ENCODE measurements at places on chromosomes 1 and 21. TPM values are rescaled to one million over a fixed set of nuclear protein-coding genes. Genes with fewer than 3 reads are reported as not detected.

The MYBPH gene
- total RNA-seq = not detected

The TMEM240 gene
- 3.9 TPM for total RNA-seq

The CNR2 gene
- total RNA-seq = not detected

The DNM3 gene
- total RNA-seq = 12.4 TPM

The ICOSLG gene
- total RNA-seq = 11.6 TPM

The AMY1A gene
- total RNA-seq = 5.8 TPM

The SAMD13 gene
- total RNA-seq = 2.2 TPM

The KDF1 gene
- total RNA-seq = 8.1 TPM

The KCNE2 gene
- total RNA-seq = not detected

The PSMB2 gene
- total RNA-seq = 44.9 TPM

The CNTN2 gene
- not detected for total RNA-seq

The ADAMTS5 gene
- total RNA-seq = 5.6 TPM

The NUCKS1 gene
- 111 TPM for total RNA-seq

GRCh38 chr1:172002725-172003345 is 161.5 kb downstream of the DNM3 start:
- DNase-seq = no peak

DNA sequence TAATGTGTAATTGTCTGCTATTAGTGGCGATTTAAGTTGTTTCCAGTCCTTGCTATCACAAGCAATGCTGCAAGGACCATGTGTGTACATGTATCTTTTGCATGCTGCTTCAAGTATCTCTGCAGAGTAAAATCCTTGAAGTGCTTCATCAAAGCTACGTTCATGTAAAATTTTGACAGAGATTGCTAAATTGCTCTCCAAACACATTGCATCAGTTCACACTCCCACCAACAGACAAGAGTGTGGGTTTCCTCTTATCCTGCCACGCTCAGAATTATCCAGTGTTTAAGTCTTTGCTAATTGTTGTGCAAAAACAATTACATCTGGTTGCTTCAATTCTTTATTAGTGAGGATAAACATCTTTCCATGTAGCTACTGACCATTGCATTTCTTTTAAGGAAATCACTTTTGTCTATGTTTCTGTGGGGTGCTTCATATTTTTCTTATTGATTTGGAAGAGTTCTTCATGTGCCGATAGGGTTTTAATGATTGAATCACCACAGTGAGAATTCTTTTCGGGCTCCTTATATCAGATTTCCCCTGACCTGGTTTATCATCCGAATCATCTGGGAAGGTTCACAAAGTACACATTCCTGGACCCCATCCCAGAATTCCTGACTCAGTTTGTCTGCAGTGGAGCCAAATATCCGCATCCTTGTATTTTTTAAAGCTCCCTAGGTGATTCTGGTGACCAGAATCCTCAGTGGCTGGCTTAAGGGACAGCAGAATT is 56.3 kb upstream of the GALNT2 start:
- no peak for DNase-seq

DNA sequence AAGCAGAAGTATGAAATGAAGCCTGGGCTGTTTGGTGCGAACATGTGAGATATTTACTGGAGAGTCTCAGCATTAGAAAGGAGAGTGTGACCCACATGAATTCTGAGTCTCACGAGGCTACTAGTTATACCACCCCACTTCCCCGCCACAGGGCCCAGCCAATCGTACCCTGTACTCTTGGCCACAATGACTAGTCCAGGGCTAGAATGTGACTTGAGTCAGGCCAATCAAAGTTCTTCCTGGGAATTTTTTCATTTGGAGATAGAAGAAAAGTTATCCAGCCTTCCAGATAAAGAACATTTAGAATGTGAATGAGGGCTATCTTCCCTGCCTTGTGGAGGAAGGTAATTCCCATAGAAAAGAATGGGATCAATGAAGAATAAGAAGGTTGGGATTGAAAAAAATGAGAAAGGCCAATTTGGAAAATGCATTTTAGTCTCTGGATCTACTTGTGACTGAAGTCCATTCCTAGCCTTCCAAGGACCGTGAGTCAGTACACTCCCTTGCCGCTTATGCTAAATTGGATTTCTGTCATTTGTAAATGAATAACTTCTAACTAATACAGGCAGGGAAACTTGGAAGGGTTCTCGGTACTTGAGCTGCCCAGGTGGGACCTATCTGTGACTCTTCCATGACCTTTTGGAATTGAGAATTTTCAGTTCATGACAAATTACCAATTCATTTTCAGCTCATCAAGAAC is 12.3 kb upstream of the RIMKLA start:
- DNase-seq = no peak

GRCh38 chr1:10253755-10254154 is 43.4 kb downstream of the KIF1B start:
- DNase-seq = no peak

DNA sequence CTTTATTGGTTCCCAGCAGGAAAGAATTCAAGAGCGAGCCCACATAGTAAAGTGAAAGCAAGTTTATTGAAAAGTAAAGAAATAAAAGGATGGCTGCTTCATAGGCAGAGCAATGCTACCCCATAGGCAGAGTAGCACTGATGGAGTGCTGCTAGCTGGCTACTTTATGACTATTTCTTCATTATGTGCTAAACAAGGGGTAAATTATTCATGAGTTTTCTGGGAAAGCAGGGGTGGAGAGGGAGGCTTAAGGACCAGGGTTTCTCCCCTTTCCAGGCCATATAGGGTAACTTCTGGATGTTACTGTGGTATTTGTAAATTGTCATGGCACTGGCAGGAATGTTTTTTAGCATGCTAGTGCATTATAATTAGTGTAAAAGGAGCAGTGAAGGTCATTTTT is 1271.4 kb downstream of the KCNT2 start:
- DNase-seq = no peak

DNA sequence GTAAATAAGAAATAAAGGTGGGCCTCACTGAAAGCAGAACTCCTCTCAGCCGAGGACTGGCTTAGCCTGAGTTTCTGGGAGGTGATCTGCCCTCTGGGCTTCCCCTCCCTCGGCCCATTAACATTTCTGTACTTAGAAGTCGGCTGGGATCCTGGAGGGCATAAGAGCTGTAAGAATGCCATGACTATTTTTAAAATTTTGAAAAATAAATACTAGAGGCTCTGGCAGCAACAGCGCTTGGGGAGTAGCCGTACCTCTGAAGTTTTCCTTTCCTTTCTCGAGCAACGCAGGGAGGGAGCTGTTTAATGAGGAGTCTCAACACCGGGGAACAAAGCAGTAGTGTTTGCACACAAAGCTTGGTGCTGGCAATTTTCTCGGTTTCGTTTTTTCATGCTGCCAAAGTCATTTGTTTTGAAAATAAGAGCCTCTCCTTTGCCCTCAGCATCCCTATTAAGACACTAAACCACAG is 498.7 kb downstream of the SMYD3 start:
- no peak for DNase-seq

- no peak for DNase-seq
Measured at GRCh38 chr1:4045397-4046010, 145.4 kb upstream of the C1orf174 start.

- no peak for DNase-seq
Measured at GRCh38 chr1:184419350-184420161, 32.7 kb downstream of the C1orf21 start.

- no peak for DNase-seq
Measured at GRCh38 chr1:221309723-221310122, 430.5 kb downstream of the HLX start.

DNA sequence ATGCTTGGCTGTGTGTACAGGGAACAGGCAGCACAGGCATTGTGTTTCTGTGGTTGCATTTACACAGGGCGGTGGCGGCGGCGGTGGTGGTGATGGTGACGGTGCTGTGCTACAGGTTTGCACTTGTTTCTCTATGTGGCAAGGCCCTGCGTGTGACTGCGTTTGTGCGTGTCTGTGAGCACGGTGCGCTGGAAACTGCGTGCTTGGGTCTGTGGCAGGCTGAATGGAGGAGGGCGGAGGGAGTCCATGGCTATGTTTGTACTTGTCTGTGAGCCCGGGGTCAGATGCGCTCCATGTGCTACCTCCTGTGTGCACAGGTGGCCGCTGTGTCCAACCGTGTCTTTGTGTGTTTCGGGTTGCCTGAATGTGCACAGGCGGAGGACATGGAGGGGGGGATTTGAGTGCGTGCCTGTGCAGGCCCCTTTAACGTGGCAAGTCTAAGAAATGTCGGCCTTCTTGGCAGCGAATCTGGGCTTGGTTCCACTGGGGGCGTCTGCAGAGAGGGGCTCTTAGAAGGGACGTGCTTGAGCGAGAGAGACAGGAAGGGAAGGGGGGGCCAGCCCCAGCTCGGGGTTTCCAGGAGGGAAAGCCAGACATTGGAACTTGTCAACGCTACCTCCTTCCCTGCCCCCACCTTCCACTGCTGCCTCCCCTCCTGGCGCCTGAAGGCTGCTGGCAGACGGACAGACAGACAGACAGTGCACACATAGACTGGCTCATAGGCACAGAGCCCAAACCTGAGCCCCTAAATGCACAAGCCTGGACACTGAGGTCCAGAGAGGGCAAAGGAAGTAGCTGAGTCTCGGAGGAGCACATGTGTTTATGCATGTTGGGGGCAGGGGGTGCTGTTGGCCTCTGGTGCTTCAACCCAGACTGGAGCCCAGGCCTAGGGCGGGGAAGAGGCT is 32.7 kb upstream of the WASF2 start:
- DNase-seq = peak; percentile 70

DNA sequence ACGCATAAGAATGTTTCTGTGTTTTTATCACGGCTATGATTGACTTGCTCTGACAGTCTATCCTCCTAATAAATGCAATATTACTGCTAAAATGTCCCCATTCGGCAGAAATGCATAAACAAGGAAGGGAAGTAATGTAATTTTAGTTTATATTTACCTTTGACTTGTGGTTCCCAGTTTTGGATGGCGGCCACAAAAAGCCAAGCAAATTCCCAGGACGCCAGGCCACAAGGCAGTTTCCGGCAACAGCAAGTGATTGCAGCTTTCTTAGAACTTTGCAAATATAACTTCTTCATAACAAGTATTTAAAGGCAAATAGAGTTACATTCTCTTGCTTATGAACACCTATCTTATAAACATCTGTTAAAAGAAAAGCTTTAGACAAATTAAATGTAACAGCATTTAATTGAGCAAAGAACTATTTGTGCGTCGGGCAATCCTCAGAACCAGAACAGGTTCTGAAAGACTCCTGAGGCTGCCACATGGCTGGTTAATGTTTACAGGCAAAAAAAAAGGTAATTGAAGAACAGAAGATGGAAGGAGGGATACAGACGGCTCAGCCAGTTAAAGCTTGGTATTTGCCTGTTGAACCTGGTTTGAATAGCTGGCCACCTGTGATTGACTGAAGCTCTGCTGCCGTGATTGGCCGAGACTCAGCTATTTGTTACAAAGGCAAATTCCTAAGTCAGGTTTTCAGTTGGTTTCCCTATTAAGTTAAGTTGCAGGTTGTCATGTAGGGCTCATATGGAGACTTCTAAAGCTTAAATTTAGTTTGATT is 80.8 kb downstream of the C21orf91 start:
- DNase-seq = no peak

DNA sequence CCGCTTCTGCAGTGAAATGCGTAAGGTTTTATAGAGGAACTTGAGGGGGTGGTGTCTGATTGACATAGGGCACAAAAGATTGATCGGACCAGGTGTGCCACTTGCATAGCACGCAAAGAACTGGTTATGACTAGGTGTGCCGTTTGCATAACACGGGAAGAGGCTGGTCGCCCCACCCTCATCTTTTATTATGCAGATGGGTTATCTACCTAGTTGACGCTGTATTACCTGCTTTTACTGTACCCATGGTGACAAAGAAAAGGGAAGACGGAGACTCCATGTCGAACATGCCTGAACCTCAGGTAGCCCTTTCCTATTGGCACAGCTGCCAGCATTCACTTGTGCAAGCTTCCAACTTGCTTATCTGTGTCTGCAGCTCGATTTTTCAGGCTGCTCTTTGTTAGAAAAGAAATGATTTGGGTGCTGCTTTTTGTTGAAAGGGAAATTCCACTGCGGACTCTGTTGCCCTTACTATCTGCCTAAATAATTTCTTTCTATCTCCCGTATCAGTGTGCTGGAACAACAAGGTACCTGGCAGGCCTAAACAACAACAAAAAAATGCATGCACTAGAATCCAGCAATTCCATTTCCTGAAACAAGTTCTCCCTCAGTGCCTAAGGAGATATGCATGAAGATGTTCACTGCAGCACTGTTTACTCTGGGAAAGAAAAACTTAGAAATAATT is 194.4 kb upstream of the KAZN start:
- no peak for DNase-seq

GRCh38 chr1:177973585-177973984 is 3.7 kb upstream of the SEC16B start:
- no peak for DNase-seq

DNA sequence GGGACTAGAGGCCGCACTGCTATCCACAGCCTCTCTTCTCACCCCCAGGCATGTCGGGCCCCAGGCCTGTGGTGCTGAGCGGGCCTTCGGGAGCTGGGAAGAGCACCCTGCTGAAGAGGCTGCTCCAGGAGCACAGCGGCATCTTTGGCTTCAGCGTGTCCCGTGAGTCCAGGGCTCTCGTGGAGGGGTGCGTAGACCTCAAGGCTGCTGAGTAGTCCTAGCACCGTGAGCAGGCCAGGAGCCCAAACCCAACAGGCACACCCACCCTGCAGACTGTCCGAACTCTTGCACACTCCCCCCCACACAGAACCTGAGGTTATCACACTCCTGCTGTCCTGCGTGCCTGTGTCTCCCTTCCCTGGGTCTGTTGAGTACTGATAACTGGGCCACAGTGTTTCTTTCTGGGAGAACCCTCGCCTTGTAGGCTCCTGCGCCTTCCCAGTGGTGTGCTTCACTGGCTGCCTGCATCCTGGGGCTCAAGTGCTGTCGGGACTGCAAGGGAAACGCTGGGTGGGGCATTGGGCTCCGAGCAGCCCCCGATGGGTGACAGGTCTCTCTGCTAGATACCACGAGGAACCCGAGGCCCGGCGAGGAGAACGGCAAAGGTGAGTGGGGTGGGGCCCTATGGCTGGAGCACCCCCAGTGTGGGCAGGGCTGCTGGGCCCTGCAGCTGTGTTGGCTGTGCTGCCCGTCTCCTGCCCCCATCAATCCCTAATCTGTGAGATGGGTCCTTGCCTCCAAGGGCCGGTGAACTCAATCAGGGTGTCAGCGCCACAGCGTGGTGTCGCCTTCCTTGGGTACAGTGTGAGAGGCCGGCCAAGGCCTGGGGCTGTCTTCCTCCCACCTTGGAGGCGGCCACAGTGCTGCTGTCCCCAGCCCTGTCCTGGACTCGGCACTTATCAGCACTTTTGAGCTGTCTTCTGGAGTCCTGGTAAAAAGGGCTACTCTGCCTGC is 4.0 kb upstream of the GJC2 start:
- DNase-seq = no peak

GRCh38 chr1:172408958-172409357 is 11.5 kb upstream of the C1orf105 start:
- DNase-seq = no peak

Measured in lower lobe of right lung (tissue), 2 donors.